ENCODE measurements at places on chromosomes 12 and 14. TPM values are rescaled to one million over a fixed set of nuclear protein-coding genes. Genes with fewer than 3 reads are reported as not detected.

DNA sequence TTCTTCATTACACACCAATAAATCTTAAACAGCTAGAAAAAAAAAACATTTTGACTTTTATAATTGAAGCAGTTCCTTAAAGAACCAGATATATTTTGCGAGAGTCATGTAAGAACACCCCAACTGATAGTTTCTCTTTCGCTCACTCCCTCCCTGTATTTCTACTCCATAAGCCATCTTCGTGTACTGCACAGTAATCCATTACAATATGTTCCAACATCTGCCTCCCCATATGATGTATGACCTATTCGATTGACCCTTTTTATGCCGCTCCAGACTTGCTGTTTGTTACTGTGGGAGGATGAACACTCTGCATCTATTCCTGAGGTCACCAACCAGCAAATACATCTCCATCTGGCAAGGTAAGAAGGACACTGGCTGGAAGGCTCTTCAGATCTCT, 331.7 kb downstream of the SOX5 start:
- DNase-seq: no peak

- DNase-seq: no peak
Observed at GRCh38 chr12:72214163-72214562, 58.0 kb upstream of the TRHDE start.

DNA sequence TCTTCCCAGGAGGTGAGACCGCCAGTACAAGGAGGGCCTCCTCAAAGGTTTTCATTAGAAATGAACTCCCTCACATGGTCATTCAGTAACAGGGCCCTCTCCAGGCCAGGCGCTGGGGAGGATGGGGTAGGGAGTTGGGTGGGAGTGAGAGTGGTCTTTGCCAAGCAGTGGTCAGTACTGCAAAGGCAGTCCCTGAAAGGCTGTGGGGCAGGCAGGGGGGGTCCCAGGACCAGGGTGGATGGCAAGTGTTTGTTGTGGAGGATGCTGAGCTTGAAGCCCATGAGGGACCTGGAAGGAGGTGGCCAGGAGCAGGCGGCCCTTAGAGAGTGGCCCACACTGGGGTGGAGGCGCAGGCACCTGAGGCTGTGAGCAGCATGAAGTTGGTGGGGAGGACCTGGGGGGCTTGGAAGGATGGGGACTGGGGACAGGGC, 26.1 kb downstream of the CEP170B start:
- DNase-seq: peak; percentile 35

DNA sequence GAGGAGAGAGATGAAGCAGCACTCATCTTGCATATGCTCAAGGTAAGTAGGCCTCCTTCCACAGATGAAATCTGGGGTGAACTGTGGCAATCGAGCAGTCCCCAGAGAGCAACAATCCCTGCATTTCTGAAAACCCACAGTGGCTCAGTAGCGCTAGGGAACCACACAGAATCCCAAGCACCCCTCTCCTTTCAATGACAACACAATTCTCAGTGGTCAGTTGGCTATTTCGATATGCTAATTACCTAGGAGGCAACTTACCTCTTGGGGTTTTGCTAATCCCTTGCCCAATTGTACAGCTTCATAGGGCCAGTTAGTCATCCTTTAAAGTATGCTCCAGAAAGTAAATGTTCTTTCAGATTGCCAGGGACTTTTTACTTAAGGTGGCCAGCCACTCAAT, 1035.7 kb downstream of the BCL11B start:
- DNase-seq: no peak

DNA sequence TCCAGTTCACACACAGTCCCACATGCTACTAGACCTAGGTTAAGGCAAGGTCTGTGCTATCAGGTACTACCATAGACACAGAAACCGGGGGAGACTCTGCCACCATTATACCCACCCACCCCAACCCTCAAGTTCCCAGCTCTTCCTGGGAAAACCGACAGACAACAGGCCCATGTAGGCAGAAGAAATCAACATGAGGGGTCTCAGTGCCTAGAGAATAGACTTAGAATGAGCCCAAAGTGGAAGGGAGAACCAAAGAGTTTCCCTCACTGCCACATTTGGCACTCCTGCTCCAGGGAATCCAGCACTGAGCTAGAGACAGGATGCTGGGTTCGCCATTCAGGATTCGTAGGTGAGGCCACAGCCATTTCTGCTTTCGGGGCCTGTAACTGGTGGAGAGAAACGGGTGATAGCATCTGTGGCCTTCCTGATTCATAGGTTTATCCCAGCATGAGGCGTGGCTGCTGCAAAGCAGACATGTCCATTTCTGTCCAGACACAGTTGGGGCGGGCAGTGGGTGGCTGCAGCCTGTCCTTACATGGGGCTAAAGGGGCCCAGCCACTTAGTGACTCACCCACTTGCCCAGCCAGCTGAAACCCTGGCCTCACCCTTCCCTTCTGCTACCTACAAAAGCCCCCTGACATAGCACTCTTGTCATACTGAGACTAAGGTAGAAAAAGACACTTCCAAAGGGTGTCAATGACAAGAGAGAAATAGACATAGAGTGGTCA, 69.4 kb downstream of the IRF2BPL start:
- no peak for DNase-seq

DBX2 gene
- not detected for total RNA-seq

DNA sequence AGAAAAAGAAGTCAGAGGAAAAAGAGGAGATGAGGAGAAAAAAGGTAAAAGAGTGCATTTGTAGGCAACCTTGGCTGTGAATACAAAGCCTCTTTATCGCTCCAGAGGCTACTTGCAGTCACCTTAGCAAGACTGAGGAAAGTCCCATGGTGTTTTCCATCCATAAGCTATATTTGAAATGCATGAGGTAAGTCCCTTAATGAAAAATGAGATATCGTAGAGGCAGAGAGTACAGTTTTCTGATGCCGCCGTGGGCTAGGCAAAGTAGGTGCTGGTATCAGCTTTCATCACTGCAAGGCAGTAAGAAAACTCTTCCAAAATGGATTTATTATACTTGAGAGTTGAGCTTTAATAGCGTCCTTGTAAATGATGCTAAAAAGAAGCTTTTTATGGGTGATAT, 186.8 kb downstream of the ASCL1 start:
- DNase-seq: no peak

MIP gene
- not detected for total RNA-seq

DNA sequence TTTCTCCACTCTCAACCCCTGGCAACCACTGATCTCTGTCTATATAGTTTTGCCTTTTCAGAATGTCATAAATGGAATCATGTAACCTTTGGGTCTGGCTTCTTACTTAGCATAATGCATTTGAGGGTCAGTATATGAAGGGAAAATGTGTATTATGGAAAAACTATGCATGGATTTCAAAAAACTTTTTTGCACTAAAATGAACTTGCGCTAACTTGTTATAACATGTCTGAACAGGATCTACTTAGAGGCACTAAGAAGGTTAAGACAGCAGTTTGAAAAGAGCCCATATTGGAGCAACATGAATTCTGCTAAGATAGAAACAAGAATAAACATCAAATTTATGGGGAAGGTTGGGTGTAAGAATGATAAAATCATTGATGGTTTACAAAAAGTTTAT, 29.1 kb downstream of the SLC39A9 start:
- DNase-seq: no peak

- DNase-seq: no peak
Observed at GRCh38 chr14:50951032-50951431, 6.7 kb upstream of the PYGL start.

DNA sequence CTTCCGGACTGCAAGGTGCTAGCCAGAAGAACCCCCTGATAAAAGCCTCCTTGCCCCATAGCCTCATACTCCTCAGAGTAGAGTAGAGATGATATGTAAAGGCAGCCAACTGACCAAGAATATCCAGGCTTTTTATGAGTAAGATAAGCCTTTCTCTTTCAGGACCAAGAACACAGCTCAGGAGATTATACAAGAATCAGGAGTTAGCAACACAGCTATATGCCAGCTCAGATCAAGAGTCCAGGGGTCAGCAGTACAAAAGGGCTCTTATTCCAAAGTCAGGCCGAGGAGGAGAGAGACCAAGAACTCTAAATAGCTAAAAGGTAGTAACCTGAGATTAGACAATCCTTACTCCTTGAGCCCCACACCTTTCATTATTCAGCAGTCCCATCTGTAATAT, 135.3 kb downstream of the BTG1 start:
- DNase-seq: no peak

- no peak for DNase-seq
Observed at GRCh38 chr12:64825143-64826021, 935 bp downstream of the TBC1D30 start.

NKX2-1 gene
- not detected for total RNA-seq

ACSM4 gene
- not detected for total RNA-seq
